Activated CD4-positive, alpha-beta T cell treated with anti-CD3 and anti-CD28 coated beads for 4 hours (primary cell): ENCODE measurements at places on chromosomes 2 and 18.

DNA sequence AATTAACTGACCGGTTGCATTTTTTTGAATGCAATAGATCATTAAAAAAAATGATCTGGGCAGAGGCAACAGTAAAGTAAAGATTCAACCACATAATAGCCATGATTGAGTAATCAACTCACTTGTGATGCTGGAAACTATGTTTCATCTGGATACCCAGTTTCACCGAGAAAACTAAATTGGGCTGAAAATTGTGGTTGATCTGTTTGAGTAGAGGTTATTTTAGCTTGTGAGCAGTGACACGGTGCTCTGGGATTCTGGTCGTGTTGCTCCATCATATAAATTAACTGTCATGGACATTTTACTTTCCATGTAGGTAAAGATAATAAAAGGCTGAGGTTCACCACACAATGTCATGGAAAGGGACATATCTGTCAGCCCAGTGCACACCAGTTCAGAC is 58.7 kb downstream of the CD226 start:
- no peak for DNase-seq

DNA sequence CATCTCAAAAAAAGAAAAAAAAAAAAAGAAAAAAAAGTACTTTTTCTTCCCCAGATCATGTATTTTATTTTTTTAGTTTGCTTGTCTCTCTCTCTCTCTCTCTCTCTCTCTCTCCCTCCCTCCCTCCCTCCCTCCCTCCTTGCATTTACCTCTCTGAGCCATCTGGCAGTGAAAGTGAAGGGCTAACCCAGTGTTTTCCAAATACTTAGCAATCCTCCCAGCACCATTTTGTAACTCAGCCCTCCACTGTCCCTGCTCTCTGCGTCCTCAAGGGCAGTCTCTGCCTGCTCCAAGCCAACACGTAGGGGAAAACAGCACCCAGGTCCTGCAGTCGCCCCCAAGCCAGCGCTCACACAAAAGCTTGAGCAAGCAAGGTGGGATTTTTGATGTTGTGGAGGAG is 19.6 kb upstream of the TEX44 start:
- no peak for DNase-seq

GRCh38 chr18:76658627-76659026 is 163.6 kb upstream of the ZNF516 start:
- DNase-seq, result no peak

GRCh38 chr2:124753842-124754241 is 728.8 kb downstream of the CNTNAP5 start:
- no peak for DNase-seq

DNA sequence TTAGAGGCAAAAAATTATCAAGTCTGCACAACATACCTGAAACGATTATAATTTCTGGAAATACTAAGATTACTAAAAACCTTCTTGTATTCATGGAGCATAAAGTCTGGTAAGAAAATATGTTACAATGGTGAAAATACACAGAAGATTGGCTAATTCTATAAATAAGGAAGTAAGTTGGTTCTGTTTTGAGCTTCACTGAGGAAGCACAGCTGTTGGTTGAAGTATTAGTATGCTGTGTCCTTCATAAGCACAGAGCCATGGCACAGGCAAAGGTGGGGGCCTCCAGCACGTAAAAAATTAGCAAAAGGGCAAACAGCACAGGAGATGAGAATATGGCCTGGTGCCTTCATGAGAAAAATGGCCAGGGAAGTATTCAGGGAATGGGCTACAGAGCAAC is 40.4 kb upstream of the ANKRD62 start:
- DNase-seq, result no peak

DNA sequence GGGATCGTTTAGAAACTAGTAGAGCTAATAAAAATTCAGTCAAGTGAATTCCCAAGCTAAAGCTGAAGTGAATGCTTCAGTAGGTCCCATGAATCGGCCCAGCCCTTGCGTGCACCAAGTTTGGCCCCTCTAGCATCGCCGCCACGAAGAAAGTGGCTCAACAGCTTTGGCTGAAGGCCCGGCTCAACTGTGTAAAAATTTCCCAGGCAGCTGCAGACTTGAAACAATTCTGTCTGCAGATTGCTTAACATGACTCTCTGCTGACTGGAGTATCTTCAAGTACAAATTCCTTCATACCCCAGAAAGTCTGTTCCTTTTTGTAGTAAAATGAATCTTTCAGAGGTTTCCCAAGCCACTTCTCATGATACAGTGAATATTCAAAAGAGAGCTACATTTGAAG is 32.7 kb downstream of the ALMS1 start:
- no peak for DNase-seq

DNA sequence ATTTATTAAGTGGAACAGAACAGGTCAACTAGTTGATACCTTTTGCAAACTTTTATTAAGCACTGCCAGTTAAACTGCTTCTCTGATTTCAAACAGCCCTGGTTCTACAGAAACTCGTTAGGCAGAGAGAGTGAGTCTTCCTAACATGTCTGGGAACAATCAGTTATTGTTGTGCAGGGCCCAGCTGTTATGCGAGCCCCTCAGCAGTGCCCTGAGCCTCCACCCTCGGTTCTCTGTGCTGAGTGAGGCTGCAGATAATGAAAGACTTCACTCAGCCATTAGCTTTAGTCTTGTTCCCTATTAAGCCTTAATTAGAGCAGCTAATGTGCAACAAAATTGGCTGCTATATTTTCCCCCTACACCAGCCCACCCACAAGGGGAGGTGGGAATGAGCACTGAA is 39.6 kb downstream of the KCTD18 start:
- DNase-seq, result no peak

- DNase-seq, result no peak
Measured at GRCh38 chr2:163708265-163708664, 27.5 kb downstream of the FIGN start.

GRCh38 chr18:66616523-66616983 is 12.7 kb upstream of the CDH19 start:
- no peak for DNase-seq

GRCh38 chr2:54541995-54542394 is 85.9 kb downstream of the SPTBN1 start:
- no peak for DNase-seq

DNA sequence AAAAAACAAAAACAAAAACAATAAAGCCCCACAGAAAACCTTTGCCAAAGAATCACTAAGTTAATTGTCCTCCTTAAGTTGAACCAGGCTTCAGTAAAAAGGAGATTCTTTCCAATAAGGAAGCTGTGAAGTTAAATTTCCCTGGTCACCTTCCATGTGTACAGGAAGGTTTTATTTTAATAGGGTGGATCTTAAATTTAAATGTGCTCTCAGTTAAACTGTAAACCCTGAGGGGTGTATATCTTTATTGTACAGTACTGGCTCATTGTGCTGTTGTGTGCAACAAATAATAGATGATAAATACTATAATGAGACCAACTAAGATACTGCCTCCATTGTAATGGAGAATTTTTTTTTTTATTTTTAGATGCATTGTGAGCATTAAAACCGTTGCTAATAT is 97.1 kb downstream of the NYAP2 start:
- DNase-seq, result no peak

DNA sequence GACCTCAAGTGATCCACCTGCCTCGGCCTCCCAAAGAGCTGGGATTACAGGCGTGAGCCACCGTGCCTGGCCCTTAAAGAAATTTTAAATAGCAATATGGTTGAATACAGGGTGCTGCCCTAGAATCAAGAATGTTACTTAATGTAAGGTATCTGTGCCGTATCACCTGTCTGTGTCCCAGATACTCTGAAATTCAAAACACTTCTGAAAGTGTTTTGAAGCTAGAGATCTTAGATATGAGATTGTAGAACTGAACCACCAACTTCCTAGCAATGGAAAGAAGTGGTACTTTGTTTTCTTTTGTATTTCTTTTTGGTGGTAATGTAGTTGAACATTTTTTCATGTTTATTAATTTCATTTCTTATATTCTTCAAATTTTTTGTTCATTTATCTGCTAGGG is 13.0 kb downstream of the PTPN4 start:
- no peak for DNase-seq

DNA sequence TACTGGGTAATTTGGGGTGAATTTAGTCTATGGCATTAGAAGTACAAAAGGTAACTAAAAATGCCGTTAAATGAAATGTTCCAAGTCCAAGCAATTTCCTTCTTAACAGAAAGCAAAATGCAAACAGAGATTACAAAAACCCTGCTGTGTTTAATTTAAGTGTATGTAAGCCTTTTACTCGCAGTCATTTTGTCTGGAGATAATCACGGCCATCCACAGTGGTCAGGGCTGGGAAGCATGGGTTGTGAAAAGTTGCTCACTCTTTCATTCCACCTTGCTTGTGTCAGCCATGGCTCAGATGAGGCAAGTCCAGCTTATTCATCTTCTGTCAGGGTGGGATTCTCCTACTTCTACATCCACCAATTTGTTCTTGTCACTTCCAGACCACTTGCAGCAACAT is 983.6 kb upstream of the ZEB2 start:
- DNase-seq, result no peak

GRCh38 chr2:74011246-74011645 is 26.5 kb downstream of the TET3 start:
- no peak for DNase-seq
